Gastroesophageal sphincter (tissue), 4 donors: ENCODE measurements at places on chromosomes 3 and 15.

DNA sequence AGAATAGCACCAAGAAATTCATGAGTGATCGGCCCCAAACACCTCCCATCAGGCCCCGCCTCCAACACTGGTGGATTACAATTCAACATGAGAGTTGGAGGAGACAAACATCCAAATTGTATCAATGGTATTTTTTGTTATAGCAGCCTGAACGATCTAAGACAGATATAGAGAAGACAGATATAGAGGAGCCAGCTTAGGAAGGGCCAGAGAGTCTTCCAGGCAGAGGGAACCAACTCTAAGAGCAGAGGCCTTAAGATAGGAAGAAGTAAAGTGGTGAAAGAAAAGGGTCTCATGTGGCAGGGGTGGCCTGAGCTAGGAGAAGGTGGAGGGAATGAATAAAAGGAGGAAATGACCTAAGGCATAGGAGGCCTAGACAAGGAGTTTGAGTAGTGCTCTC lies 158.8 kb upstream of the TBL1XR1 start:
- ATAC-seq, result no peak

DNA sequence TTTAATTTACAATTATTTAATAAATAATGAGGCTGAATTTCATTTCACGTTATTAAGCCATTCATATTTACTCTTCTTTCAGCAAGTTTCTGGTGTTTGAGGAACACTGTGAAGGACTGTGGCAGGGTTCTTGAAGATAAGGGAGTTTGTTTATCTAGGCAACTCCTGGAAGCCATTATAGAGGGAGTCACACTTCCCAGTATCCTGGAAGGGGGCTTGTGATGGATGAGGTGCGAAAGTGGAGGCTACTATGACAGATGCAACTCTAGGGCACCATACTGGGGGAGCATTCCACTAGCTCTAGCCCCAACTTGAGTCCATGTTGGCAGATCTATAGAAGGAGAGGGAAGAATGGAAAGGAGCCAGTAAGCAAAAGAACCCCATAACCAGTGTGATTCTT lies 14.4 kb downstream of the CNOT10 start:
- ATAC-seq, result no peak

DNA sequence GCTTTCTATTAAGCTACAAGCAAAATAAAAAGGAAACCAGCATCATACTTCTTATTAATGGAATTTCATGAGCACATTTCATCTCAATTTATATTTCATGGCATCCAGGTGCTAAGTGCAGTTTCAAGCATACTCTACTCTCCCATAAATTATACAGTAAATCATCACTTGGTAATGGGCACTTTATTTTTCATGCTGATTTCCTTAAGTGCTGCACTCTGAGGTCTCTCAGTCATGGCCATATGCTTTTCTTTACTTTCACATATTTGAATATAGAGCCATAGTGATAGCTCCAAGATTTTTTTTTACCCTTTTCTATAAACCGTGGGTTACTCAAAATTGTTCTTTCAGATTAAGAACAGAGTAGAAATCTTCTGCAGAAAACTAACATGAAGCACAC lies 1505.7 kb upstream of the CADM2 start:
- ATAC-seq, result no peak

- no peak for ATAC-seq
Observed at GRCh38 chr3:56042326-56042951, 425.8 kb downstream of the ERC2 start.

DNA sequence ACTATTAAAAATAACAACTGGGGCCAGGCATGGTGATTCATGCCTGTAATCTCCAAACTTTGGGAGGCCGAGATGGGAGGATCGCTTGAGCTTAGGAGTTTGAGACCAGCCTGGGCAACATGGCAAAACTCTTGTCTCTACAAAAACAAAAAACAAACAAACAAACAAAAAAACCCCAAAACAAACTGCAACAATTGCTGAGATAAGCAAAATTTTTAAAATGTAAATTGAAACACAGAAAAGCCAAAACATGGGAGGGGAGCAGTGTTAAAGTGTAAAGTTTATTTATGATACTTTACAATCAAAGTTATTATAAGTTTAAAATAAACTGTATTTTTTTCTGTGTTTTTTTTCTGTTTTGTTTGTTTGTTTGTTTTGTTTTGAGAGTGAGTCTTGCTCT lies 207.7 kb downstream of the PCCB start:
- no peak for ATAC-seq

DNA sequence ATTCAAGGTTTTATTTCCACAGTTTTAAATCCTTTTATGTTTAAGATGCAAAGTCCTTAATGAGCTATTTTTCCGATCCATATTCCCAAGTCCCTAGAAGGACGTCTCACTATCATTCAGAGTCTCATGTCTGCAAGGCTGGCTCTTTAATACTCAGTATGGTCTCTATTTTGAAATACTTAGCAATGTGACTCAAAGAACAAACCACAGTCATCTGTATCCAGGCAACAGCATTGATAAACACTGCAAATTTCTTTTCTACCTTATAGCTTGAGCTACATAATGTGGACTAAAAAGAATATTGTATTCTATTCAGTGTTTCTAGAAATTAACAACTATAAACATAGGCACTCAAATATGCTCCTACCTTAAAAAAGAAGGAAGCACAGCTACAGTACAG lies 588.3 kb upstream of the NAALADL2 start:
- no peak for ATAC-seq
